ENCODE measurements at places on chromosomes 2 and 18.

GRCh38 chr2:109530712-109531111 lies 83.1 kb downstream of the SEPTIN10 start:
- DNase-seq, result no peak

DNA sequence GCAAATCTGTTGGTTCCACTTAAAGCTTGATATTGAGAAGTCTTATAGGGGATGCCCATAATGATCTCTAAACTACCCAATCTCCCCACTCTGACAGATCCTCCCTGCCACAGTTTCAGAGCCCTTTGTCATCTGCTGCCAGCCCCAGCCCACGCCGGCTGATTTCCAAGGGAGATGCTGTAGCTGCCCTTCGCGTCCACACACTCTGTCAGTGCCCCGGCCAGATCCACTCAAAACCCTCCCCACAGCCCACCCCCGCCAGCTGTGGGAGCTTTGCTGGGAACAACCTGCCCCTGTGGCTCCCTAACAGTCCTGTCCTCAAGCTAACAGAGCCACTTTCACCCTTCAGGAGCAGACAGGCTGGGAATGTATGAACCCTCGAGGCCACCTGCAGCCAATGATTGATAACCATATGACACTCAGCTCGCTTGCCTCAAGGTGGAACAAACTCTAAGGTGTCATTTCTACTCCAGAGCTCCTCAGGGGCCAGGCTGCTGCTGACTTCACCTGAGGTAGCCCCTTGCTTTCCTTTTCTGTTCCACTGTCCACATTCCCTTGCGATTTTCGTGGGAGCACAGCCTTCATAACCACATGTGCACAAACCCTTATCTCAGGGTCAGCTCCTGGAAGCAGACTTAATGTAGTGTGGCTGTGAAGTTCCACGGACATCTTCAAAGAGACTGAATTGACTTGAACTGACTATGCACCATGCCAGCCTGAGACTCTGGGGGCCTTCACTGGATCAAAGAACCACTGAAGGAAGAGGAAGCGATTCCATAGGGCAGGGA lies 92.6 kb upstream of the LGALSL start:
- no peak for DNase-seq

- DNase-seq, result no peak
Observed at GRCh38 chr2:83253848-83254247, 1205.2 kb downstream of the SUCLG1 start.

DNA sequence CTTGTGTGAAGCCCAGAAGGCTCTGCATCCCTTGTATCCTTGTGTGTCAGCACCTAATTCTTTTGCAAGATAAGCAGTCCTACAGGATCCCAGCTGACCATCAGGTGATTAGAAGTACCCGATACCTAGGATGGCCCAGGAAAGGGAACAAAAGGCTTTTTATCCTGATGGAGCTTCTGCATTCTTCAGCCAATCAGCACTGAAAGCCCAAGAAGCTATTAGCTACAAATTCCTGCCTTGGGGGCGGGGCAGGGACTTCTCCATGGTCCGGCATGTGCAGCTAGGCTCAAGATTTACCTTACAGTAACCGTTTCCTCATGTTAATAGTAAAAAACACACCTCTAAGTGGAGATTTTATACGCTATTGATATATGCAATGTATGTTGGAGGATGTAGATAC lies 264.6 kb upstream of the THUMPD2 start:
- no peak for DNase-seq

GRCh38 chr2:195318440-195319111 lies 338.4 kb upstream of the SLC39A10 start:
- peak; percentile 35 for DNase-seq

DNA sequence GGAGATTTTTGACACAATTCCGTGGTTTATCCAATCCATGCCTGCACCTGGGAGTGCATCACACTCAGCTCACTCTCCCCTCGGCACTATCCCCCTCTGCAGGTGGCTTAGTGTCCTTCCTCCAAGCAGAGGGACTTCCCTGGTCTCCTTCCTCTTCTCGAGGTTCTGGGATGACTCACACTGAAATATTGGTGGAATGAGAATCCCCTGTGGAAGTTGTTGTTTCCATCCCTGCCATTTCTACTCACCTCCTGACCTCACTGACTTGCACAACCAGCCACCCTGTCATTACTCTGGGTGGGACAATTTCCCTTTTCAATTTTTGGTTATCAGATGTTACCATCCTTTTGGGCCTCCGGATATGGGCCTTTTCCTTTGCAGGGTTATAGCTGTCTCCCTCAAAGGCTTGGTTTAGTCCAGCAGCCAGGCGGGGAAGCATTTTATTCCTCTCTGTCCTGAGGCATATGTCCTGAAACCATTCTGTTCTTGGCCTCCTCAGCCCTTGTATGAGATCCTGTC lies 59.9 kb downstream of the PTPRM start:
- no peak for DNase-seq

DNA sequence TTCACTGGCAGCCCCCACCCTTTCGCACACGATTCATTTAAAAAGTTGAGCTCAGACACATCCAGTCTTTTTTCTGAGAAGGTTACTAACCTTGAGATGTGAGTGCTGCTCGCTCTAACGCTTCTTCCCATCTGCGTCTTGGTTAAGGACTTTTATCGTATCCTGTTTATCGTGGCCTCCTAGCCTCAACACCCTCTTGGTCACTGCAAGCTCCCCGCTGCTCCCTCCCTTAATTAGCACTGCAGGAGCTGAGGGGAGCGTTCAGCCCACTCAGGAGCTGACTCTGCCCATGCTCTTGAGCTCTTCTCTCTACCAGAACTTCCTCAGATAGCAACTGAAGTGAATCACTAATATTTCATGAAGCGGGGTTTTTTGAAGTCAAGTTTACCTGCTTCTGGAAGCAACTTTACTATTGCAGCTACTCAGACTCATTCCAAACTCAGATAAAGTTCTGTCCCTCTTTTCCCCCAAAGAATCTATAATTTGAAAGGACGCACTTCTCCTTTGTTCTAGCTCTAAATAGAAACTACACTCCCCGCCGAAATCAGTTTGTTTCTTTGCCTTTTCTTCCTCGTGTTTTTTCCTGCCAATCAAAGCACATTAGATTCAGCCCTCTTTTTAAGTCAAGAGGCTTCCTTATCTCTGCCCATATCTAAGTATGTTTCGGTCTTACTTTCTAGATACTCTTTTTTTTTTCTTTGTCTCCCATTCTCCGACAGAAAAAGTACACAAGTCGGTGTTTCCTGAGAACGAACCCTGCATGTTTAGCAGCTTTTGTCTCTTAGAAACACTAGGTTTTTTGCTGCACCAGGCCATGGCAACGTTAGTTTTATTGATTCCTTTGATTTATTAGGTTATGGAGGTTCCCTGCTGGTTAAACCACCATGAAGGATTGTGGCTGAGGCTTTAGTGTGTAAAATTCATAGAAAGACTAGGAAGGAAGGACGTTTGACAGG lies 9.3 kb upstream of the CD226 start:
- DNase-seq, result no peak
